ENCODE measurements at places on chromosomes 16 and 17.

DNA sequence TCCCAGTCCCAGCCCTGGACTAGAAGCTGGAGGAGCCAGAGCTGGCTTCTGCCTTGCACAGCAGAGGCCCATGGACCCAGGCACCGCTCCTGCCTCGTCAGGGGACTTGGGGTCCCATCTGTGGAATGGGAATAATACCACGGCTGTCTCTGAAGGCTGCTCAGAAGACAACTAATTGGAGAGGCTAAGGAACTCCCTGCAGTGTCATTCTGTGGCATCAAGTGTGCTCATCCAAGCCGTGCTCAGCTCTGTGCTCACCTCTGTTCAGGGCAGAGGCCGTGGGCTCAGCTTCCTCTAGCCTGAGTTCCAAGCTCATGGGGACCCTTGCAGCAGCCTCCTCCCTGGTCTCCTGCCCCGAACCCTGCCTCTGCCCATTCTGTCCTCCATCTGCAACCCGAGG, 31.8 kb downstream of the BEAN1 start:
- no peak for DNase-seq

GRCh38 chr17:49576088-49576916, 631 bp downstream of the NXPH3 start:
- DNase-seq, result peak; percentile 45

DNA sequence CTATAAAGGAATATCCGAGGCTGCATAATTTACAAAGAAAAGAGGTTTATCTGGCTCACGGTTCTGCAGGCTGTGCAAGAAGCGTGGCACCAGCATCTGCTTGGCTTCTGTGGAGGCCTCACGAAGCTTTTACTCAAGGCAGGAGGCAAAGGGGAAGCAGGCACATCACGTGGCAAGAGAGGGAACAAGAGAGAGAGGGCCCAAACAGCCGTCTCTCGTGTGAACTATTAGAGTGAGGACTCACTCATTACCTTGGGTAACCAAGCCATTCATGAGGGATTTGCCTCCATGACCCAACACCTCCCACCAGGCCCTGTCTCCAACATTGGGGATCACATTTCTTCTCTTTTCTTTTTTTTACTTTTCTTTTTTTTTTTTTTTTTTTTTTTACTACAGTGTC, 7.5 kb upstream of the ALKBH5 start:
- peak; percentile 87 for DNase-seq

DNA sequence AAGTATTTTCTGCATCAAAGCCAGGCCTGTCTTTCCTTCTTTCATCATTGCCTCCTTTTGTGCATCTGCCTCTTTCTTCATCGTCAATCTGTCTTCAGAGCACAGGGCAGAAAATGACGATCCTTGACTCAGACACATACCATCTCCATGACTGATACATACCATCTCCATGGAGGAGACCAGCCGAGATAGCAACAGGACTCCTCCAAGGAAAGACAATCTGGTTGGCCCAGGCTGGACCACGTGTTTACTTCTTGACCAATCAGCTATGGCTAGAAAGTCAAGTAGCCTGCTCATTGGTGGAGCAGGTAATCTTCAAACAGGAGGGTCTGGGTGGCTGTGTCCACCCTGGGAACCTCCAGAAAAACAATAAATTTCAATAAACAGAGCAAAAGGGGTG, 164.6 kb downstream of the CPPED1 start:
- DNase-seq, result no peak

DNA sequence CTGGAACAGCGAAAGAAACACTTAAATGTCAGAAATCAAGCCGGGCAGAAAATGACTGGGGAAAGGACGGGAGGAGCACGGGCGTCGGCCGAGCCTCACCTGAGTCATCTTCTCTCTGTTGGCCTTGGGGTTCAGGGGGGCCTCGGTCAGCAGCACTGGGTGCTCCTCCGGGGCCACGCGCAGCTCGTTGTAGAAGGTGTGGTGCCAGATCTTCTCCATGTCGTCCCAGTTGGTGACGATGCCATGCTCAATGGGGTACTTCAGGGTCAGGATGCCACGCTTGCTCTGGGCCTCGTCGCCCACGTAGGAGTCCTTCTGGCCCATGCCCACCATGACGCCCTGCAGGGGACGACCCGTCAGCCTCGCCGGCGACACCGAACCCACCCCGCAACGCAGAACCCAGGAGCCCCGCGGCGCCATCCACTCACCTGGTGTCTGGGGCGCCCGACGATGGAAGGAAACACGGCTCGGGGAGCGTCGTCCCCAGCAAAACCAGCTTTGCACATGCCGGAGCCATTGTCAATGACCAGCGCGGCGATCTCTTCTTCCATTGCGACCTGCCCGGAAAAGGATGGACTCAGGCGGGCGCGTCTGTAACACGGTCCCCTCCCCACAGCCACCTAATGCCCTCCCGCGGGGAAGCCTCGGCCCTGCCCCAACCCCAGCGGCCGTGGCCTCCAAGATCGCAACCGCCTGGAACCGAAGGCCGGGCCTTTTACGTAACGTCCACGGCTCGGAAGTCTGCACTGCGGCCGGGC, 616 bp downstream of the ACTG1 start:
- DNase-seq, result peak; percentile 68

DNA sequence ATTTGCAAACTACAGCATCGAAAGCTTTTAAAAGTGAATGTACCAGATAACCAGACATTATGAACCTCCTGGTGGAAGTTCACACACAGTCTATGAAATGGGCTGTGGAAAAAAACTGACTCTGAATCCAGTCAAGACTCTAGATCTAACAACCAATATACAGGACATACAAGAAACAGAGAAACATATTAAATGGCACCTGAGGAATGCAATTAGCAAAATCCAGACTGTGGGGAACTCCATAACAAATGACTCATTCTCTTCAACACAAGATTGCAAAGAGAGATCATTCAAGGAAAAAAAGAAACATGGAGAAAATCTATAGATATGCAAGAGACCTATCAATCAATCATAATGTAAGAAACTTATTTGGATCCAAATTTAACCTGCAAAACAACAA, 119.0 kb downstream of the MYO1D start:
- no peak for DNase-seq

DNA sequence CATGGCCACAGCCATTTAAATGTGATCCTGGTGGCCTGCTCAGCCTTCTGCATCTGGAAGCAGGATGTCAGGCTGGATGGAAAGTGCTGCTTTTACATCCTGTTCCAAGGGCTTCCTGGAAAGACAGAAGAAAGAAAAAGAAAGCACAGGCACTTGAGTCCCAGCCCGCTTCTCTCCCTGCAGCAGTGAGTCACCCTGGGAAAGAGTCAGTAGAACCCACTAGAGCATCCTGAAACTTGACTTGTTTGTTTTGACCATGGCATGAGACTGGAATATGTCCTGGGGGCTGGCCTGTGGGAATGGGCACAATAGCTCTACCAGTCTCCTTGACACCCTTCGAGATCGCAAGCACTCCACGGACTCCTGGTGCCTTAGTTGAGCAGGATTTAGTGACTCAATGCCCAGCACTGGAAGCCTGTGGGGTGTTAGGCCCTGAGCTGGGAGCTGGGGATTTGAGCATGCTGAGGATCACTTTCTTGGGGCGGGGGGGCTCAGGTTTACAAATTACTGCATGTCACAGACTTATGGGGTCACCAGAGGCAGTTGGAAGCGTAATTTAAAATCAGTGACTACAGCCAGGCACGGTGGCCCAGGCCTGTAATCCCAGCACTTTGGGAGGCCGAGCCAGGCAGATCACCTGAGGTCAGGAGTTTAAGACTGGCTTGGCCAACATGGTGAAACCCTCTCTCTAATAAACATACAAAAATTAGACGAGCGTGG, 22.1 kb upstream of the GNA13 start:
- no peak for DNase-seq

All from suppressor macrophage (primary cell).